Spinal cord (tissue), 10 donors: ENCODE measurements at places on chromosomes 5 and 9.

DNA sequence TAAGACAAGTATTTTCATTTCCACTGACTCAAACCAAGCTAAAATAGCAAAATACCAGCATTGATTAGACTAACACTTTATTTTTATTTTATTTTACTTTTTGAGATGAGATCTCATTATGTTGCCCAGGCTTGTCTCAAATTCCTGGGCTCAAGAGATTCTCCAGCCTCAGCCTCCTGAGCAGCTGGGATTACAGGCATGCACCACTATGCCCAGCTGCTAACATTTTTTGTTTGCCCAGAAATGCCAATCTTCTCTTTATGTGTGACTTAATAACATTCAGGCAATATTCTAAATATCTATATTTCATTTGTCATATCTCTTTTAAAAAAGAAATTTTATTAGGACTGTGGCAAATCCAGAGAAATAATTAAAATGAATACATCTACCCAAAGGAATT, 55.0 kb downstream of the OXCT1 start:
- no peak for DNase-seq

GRCh38 chr9:111812337-111812736, 17.6 kb upstream of the SHOC1 start:
- DNase-seq = no peak

DNA sequence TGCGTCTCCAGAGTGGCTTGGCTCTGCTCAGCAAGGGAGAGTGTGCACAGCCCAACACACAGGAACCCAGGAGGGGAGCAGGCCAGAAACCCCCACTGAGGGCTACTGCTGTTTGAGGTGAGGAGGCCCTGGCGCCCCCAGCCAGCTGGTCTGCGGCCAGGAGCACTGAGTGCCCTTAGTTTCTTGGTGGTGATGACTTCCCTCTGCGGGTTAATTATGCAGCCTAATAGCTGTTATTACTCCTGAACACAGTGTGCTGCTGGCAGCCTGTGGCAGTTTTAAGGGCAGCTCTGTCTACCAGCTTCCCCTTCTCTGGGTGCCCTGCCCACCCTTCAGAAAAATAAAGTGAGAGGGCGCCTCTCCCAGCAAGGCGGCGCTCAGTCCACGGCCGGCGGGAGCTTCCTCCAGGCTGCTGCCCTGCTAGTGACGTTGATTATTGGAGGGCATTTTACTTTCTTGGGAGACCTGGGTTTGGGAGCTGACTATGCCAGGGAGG, 19.2 kb downstream of the GADD45G start:
- DNase-seq = peak; percentile 70

DNA sequence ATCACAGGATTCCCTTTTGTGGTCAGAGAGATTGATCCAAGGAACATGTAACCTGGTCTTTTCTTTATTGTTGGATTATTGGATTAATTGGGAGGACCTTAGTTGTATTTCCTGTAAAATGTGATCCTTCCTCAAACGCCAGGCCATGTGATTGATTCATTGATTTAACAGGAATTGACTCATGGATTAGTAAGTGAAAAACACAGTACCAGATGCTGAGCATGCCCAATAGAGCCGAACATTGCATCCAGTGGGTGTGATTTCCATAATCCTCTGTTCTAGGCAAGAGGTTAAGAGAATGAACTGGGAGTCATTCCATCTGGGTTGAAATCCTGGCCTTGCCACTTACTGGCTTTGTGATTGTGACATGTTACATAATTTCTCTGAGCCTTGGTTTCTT, 522.3 kb downstream of the MAT2B start:
- DNase-seq = no peak

- DNase-seq = no peak
These were observed 107.2 kb downstream of the XRCC4 start for GRCh38 chr5:83184534-83184933.

GRCh38 chr5:117095346-117096332, 521.0 kb upstream of the SEMA6A start:
- DNase-seq = no peak

GRCh38 chr5:4019009-4019769, 423.6 kb downstream of the IRX1 start:
- no peak for DNase-seq

GRCh38 chr5:53339962-53340540, 140.4 kb upstream of the FST start:
- no peak for DNase-seq

- DNase-seq = no peak
These were observed 2.9 kb upstream of the PTGS1 start for GRCh38 chr9:122367774-122368460.

DNA sequence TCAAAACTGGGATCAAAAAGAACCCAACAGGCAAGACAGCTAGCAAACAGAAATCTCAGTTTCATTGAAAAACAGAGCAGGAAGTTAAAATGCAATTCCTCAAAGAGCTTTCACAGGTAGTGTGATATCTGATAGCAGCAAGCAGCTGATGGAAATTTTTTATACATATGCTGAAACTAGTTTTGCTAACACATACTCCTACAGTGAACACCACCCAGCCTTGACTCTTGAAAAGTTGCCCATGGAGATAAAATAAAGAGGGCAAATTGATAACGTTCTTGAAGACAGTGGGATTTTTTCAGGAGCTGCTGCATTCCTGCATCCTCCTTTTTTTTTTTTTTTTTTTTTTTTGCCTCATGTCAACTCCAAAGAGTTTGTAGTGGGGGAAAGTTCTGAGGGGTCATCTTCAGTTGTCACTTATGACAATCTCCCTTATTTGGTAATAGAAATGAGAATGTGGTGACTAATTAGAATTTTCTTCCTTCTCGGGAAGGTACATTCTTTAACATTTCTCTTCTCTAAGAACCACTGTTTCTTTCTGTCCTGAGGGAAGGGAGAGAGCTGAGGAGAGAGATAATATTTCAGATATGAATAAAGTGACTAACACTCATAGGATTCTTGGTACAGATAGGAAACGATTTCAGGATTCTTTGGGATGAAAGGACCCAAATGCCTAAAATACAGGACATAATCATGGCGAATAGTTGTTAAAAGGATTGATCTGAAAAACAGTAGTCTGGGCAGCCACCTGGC, 24.6 kb downstream of the SH3RF2 start:
- no peak for DNase-seq

GRCh38 chr9:131349881-131350563, 43.9 kb upstream of the PRRC2B start:
- DNase-seq = peak; percentile 58

- DNase-seq = no peak
These were observed 14.2 kb downstream of the CACNA1B start for GRCh38 chr9:137891588-137892423.

- DNase-seq = no peak
These were observed 70.5 kb downstream of the CYFIP2 start for GRCh38 chr5:157336423-157336744.

GRCh38 chr9:120372040-120372439, 207.9 kb downstream of the CDK5RAP2 start:
- no peak for DNase-seq

DNA sequence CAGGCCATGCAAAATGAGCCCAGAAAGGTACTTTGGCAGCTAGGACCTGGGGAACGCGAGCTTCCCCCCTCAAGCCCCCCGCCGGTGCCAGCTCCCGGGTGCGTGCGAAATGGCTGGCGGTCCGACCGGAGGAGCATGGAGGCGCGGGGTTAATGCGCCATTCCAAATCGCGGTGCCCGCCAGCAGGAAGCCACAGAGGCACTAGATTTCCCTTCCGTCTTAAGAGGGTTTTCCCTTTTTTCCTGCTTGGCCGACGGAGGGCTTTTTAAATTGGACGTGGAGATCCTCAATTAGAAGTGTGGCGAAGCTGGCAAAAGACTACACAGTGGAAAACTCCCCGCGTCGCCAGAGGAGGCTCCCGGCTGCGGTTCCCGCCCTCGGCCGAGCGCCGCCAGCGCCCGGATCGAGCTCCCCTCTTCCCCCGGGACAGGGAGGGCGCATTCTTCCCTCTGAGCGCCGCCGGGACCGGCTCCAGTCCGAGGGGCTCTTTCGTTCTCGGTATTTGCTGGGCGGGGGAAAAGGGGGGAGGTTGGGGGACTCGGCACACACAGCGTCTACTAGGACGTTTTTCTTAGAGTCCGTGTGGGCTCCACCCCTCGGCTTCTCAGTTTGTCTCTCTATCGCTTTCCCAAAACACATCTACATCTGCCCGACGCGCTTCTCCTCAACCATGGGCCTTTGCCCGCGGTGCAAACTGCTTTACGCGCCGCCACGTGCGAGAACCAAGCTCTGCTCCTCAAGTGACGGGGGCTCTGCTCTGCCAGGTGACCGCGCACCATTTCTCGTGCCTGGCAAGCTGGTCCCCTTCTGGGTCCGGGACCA, 3.0 kb downstream of the GDNF start:
- DNase-seq = no peak

- no peak for DNase-seq
These were observed 139.4 kb upstream of the IL12B start for GRCh38 chr5:159469496-159470372.

GRCh38 chr5:33659526-33660169, 218.9 kb downstream of the TARS1 start:
- DNase-seq = no peak

DNA sequence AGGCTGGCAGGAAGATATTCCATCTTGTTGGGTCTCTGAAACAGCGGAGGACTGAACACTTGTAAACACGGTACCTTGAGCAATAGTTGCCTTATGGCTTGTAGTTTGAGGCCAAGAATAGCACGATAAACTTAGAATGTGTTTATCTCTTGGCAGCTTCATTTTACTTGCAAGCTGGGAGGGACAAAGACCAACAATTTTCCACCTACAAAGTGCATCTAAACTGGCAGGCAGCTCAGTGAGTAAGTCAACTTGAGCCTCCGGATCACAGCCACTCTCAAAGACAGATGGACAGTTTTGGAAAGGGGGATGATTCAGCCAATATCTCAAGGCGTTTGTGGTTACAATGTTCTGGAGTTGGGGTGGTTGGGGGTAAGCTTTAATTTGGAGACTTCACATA, 652.6 kb downstream of the CETN3 start:
- no peak for DNase-seq

DNA sequence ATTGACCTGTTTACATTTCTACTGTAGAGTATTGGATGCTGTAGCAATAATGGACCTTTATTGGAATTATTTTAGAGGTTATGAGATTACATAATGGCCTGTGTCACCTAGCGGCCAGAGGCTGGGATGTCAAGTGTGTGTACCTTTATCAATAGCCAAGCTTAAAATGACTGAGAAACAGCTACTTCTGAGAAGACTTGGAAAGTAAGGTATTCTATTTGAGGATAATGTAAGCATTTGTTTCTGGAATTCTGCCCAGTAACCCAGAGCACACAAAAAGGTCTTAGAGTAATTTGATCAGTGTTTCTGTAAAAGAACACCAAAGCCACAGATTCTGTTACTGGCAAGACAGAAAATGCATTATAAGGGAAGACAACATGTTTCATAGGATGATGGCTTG, 116.8 kb downstream of the MACIR start:
- no peak for DNase-seq
